ENCODE measurements at places on chromosomes 12 and 14. TPM values are rescaled to one million over a fixed set of nuclear protein-coding genes. Genes with fewer than 3 reads are reported as not detected.

Gene MSI1
- 93.2 TPM for total RNA-seq

Gene DCD
- total RNA-seq = not detected

Gene OR11H7
- total RNA-seq = not detected

Gene P2RX7
- 0.09 TPM for total RNA-seq

Gene CLEC1B
- not detected for total RNA-seq

Gene KRT2
- not detected for total RNA-seq

Gene LRRC10
- total RNA-seq = not detected

Gene SIX6
- not detected for total RNA-seq

Gene NEUROD4
- total RNA-seq = not detected

Gene SLC35F4
- not detected for total RNA-seq

Gene GPR68
- total RNA-seq = 0.33 TPM

Gene ADCY4
- total RNA-seq = 0.53 TPM

Gene TBC1D30
- total RNA-seq = 1.6 TPM

Gene ADGRD1
- 0.09 TPM for total RNA-seq

Gene MMP19
- total RNA-seq = 1.7 TPM

Gene ASCL1
- total RNA-seq = 0.20 TPM

Gene KLHL33
- total RNA-seq = 0.04 TPM

Gene TMTC1
- total RNA-seq = 16.1 TPM

Gene LIN7A
- 18.4 TPM for total RNA-seq

Gene AMHR2
- not detected for total RNA-seq
